ENCODE measurements at places on chromosomes 11 and 22.

- no peak for DNase-seq
Observed at GRCh38 chr11:99419991-99420390, 399.2 kb downstream of the CNTN5 start.

GRCh38 chr11:95435628-95436353, 204.8 kb upstream of the SESN3 start:
- no peak for DNase-seq

GRCh38 chr11:75563978-75564552, 2.0 kb downstream of the SERPINH1 start:
- DNase-seq: peak; percentile 98

- peak; percentile 79 for DNase-seq
Observed at GRCh38 chr11:75474878-75475766, 42.1 kb upstream of the KLHL35 start.

GRCh38 chr11:71118671-71119250, 133.6 kb downstream of the SHANK2 start:
- DNase-seq: no peak

GRCh38 chr11:46895821-46896220, 22.5 kb downstream of the LRP4 start:
- DNase-seq: no peak

DNA sequence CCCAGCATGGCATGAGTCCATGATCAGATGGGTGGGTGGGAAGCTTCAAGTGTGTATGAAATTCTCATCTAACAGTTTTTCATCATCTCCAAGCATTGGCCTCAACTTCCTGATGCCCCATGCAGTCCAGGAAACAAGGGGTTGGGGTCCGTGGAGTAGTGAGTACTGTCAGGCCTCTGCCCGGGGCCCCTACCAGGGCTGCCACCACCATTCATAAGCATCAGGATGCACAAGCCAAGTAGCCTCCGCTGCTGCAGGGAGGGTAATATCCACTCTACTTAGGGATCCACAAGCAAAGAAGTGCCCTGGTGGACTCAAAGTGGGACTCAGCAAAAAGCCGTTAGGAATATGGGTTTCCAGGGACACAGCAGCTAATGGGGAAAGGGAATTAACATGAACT, 49.3 kb downstream of the KCNC1 start:
- no peak for DNase-seq

GRCh38 chr22:50271519-50271970, 1.4 kb upstream of the MAPK11 start:
- DNase-seq: peak; percentile 77

DNA sequence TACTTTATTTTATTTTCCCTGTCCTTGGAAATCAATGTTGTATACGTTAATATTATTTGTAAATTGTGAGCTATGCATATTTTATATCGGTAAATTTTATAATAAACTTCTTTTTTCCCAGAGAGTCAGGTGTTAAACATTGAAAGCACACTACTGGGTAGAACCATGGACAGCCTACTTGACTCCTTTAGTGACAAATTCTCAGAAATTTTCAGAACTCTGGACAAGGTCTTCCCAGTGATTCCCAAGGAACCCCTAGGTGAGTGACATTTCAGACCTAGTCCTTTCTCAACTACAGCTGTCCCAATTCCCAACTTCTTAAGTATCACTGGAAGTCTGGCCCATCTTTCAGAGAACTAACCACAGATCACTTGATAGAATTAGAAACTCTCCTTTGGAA, 107.2 kb downstream of the RCN1 start:
- DNase-seq: peak; percentile 38

DNA sequence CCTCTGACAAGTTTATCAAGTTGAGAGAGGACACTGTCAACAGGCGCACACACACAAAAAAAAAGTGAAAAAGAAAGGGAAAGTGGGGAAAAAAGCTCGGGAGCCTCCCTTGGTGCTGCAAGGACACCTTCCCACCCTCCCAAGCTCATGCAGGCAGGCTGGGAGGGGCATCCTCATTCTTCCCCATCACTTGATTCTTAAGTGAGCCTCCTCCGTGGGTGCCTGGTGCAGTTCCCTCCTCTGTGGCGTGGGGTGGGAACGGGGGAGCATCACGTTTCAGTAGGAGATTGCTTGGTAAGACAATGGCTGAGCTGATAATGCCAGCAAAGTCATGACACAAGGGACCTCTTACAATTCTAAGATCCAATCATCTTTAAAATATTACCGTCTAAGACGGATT, 108.8 kb downstream of the NXPE2 start:
- no peak for DNase-seq

All from mesendoderm (in vitro differentiated cells).